ENCODE measurements at places on chromosomes 1 and 21.
A peak's percentile ranks its signal among the peaks of the same experiment; 100 is the strongest.

- H3K27ac ChIP-seq = no peak overlapping the region
- H3K4me3 ChIP-seq = no peak overlapping the region
- H3K4me1 ChIP-seq = no peaks in the 10 kb centered on the region
- no peak for DNase-seq
These were observed 43.4 kb upstream of the ZBTB40 start for GRCh38 chr1:22408230-22408629.

DNA sequence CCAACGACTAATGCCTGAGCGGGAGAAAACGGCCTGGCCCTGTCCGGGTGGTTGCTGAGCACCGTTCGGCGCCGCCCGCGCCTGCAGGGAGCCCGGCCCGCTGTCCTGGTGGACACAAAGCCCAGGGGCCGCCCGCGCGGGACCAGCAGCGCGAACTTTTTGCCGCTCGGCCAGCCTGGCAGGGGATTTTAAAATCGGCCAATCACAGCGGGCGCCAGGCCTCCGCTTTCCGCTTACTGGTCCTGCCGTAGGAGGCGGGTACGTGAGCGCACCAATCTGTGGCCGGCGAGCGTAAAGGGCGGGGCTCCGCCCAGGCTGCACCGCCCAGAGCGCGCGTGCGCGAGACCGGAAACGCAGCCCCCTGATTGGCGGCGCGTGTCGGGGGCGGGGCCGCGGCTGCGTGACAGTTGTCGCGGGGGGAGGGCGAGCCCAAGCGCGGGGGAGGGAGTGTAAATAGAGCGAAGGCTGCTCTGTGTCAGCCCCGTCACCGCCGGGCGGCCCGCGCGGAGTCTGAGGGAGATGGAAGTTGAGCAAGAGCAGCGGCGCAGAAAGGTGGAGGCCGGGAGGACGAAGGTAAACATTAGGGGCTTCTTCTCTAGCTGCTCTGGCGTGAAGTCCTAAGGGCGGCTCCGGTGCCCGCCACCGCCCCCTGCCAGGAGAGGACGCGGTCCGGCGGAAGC is at the start of the genes C21orf58 and PCNT:
C21orf58 (minus strand) TSS at position 161 of the 680 bp plus-strand sequence. CDS start 1,132 bp downstream, outside the sequence.
PCNT (plus strand) TSS at position 447 of the 680 bp plus-strand sequence; CDS start at position 520, 73 bp downstream.
- no peaks in the 10 kb centered on the region for H3K27me3 ChIP-seq
- no peaks in the 10 kb centered on the region for H3K4me1 ChIP-seq
- peak; percentile 98 for DNase-seq
- peaks cover 17% of the 10 kb centered on the region for H3K36me3 ChIP-seq
- H3K4me3 ChIP-seq = peak within 1 kb of the TSS; percentile 96

DNA sequence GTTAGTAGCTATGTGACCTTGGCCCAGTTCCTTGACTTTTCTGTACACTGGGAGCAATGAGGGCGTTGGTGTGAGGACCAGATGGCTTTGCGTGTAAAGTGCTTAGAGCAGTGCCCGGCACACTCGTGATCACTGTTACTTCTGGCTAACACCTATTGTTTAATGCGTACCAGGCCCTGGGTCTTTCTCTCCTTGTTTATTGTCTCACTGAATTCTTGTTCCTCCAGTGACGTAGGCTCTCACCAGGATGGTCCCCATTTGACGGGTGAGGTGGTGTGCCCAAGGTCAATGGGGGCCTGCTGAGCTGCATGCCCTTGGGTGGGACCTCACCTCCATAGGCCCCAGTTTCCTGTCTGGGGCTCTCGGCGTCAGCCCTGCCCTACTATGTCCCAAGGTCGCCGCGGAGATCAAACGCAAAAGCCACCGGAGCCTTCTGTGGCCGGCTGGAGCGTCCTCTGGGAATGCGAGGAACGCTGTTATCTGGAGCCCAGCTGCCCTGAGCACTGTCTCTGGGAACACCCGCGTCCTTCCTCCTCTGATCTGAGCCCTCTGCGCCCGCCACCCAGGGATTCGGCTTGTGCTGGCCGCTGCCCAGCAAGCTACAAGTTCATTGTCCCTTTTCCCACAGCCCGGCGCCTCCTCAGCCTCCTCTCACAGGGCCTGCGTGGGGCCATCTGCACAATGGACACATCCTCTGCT is 28.9 kb downstream of the ALPL start:
- no peak overlapping the region for H3K4me3 ChIP-seq
- peak overlapping the region; percentile 27 for H3K27ac ChIP-seq
- peak; percentile 64 for DNase-seq
- H3K36me3 ChIP-seq = no peaks in the 10 kb centered on the region

DNA sequence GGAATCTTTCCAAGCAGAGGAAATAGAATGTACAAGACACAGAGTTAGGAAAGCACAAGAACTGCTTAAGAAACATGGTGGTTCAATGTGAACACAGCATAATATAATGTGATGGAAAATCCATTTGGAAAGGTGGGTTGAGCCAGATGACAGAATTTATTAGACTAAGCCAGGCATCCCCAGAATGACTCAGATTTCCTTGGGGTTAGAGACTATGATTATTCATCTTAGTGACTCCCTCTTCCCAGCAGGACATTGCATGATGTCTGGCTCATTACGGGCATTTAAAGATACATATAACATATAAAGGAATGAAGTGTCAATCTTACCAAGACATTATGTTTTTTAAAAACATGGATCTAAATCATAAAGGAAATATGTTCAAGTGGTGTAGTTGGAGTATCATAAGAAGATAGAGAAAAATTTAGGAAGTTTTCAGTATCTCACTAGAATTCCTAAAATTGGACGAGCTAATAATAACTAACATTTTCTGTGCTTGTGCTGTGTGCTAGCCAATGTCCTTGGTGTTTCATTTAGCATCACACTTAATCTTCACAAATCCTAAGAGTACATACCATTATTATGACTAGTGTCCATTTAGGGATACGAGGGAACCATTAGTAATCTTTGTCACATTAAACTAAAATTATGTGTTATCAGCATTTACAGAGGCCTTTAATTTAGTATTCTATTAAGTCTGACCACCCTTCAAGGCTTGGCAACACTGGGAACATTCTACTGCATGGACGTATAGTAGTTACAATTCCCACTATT is 41.0 kb upstream of the ST6GALNAC5 start:
- no peaks in the 10 kb centered on the region for H3K4me1 ChIP-seq
- H3K36me3 ChIP-seq = no peaks in the 10 kb centered on the region

DNA sequence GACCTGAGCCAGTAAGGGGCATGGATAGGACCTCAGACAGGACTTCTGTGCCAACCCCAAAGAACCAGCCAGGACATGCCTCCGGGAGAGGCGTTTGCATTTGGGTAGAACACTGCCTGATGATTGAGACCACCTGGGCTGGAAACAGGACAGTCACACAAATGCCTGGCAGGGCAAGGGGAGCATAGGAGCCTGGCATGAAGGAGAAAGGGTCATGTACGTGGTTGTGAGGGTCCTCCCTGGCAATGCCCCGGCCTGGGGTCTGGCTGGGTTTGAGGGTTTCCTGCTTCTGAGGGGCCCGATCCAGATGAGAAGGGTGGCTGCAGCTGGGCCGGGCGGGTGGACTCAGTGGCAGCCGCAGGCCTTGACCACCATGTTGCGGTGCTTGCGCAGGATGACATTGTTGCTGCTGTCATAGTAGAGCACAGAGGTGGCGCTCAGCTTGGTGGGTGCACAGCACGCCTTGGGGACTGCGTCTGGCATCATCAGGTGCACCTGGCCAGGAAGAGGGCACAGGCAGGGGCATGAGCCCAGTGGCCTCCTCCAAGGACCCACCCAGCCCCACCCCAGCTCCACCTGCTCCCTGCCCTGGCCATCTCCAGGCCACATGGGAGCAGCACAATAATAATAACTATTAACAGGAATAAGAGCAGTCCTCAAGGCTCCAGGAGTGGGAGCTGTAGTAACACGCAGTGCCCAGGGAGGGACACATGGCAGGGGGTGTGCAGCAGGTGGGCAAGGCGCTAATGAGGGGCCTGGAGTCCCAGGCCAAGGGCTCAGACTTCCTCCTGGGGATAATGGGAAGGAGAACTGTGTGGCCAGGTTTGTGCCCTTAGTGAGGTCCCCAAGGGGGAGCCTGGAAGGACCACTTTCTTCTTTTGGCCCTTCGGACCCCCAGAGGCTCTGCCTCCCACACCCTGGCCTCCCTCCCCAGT is 10.8 kb downstream of the OXCT2 start:
- no peak overlapping the region for H3K27ac ChIP-seq
- H3K4me1 ChIP-seq = no peaks in the 10 kb centered on the region
- no peak for DNase-seq
- peaks cover 16% of the 10 kb centered on the region for H3K36me3 ChIP-seq

- H3K27ac ChIP-seq = no peak overlapping the region
- no peak for DNase-seq
- no peaks in the 10 kb centered on the region for H3K36me3 ChIP-seq
These were observed 173.3 kb downstream of the FASLG start for GRCh38 chr1:172832006-172832725.

GRCh38 chr1:201697174-201697573 is 131.8 kb upstream of the IPO9 start:
- no peaks in the 10 kb centered on the region for H3K27me3 ChIP-seq
- DNase-seq = no peak
- H3K4me3 ChIP-seq = no peak overlapping the region
- peaks cover 11% of the 10 kb centered on the region for H3K4me1 ChIP-seq
